ENCODE measurements at places on chromosomes 1 and 21. TPM values are rescaled to one million over a fixed set of nuclear protein-coding genes. Genes with fewer than 3 reads are reported as not detected.

DNA sequence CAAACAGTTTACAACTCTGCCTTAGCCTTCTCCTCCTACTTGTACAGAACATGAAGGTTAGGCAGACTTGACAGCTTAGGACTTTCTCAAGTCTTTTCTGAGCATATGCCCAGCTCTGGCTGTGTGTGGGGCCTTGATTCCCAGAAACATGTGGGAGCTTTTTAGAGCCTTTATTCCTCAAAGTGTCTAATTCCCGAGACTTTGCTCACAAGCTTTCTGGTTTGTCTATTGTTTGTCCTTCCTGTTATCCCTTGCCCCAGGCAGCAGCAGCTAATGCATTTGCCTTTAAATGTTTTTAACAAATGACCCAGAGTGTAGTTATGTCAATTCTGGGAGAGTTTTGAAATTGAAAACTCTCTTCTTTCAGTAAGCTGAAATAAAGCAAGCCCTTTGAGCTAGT is 29.2 kb downstream of the ST7L start:
- H3K27me3 ChIP-seq, result no peaks in the 10 kb centered on the region
- H3K4me1 ChIP-seq, result no peaks in the 10 kb centered on the region
- H3K4me3 ChIP-seq, result no peak overlapping the region
- no peak overlapping the region for H3K27ac ChIP-seq
- DNase-seq, result no peak

DNA sequence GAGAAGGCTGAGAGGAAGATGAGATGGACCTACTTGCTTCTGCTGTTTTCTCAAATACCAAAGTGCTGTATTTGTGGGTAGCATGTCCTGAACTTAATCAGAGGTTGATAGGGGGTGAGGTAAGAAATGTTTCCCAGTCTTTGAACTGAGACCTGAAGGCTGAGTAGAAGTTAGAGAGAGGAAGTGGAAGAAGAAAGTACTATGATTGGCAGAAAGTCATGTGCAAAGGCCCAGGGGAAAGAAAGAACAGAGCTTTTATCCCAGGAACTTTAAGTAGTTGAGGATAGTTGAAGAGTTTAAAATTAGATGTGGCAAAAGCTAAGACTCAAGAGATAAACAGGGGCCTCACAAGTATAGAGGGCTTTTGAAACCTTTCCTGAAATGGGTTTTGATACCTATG is 15.5 kb upstream of the LIN9 start:
- no peaks in the 10 kb centered on the region for H3K4me1 ChIP-seq
- no peaks in the 10 kb centered on the region for H3K36me3 ChIP-seq
- H3K27me3 ChIP-seq, result peaks cover 9% of the 10 kb centered on the region

DNA sequence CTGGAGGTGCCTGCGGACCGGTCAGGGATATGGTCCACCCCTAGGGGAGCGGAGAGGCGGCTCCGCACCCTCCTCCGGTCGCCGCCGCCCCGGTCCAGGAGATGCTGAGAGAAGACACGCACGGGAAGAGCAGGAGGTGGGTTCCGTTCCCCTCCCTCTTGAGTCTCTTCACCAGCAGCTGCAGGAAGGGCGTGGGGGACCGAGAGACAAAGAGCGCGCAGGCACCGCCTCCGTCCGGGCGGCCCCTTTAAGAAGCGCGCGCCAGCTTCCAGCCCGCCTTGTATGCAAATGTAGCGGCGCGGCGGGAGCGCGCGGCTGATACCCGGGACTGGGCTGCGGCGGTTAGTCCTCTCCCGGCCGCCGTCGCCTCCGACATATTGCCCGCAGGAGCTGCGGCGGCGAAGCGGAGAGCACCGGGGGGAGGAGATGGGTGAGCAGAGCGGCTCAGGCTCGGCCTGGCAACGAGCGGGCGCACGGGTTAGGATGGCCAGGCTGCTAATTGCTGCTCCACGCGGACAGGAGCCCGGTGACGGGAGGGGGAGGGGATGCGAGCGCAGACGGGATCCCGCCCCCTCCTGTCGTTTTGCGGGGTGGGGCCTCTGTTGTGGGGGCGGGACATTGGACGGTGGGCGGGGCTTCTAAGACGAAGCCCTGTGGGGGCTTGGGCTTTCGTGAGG is at the start of gene TMEM39B:
Gene TMEM39B, plus strand, starts transcription at position 318 of the 677 bp plus-strand sequence. Its CDS starts 109 bp downstream, at position 427.
- no peaks in the 10 kb centered on the region for H3K27me3 ChIP-seq
- peak within 1 kb of the TSS; percentile 71 for H3K4me3 ChIP-seq
- peak; percentile 99 for DNase-seq
- H3K4me1 ChIP-seq, result peaks cover 27% of the 10 kb centered on the region

DNA sequence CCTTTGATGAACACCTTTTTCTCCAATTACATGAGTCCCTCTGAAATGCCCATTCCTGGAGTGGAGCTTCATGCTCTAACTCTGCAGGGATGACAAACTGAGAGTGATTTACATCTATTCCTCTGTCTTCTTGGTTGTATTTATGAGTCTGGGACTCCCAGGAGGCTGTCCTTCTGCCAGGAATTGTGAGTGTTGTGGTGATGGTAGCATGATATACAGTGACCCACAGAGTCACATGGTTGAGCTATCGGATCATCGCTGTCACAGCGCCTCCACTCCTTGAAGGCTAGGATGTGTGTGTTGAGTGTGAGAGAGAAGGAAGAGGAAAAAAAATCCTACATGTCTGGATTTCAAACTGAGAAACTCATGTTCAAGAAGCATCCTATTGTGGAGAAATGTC is 163.4 kb upstream of the CACNA1E start:
- H3K36me3 ChIP-seq, result no peaks in the 10 kb centered on the region
- peaks cover 46% of the 10 kb centered on the region for H3K27me3 ChIP-seq
- no peak overlapping the region for H3K4me3 ChIP-seq
- no peak for DNase-seq
- H3K27ac ChIP-seq, result no peak overlapping the region
- H3K4me1 ChIP-seq, result peaks cover 21% of the 10 kb centered on the region

DNA sequence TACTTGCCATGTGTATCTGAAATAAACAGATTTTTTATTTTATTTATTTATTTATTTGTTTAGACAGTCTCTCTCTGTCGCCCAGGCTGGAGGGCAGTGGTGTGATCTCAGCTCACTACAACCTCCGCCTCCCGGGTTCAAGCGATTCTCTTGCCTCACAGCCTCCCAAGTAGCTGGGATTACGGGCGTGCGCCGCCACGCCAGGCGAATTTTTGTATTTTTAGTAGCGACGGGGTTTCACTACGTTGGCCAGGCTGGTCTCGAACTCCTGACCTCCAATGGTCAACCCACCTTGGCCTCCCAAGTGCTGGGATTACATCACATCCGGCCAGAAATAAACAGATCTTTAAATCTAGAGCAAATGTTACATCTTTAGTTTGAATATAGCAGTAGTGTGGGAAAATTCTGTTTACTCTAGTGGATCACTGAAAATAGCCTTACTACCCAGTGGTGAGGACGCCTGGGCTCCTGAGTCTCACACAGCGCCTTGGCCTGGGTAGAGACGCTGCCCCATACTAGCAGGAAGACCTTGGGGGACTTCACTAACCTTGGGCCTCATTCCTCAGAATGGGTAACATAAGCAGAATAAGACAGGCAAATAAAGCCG is 709 bp downstream of the GART start:
- H3K27ac ChIP-seq, result peak overlapping the region; percentile 99
- H3K27me3 ChIP-seq, result no peaks in the 10 kb centered on the region
- DNase-seq, result no peak
- peak overlapping the region; percentile 81 for H3K4me3 ChIP-seq

- no peak overlapping the region for H3K27ac ChIP-seq
- H3K4me1 ChIP-seq, result no peaks in the 10 kb centered on the region
- peaks cover 100% of the 10 kb centered on the region for H3K36me3 ChIP-seq
- no peak overlapping the region for H3K4me3 ChIP-seq
- DNase-seq, result no peak
These were observed 21.8 kb downstream of the KDM4A start for GRCh38 chr1:43671626-43672330.

DNA sequence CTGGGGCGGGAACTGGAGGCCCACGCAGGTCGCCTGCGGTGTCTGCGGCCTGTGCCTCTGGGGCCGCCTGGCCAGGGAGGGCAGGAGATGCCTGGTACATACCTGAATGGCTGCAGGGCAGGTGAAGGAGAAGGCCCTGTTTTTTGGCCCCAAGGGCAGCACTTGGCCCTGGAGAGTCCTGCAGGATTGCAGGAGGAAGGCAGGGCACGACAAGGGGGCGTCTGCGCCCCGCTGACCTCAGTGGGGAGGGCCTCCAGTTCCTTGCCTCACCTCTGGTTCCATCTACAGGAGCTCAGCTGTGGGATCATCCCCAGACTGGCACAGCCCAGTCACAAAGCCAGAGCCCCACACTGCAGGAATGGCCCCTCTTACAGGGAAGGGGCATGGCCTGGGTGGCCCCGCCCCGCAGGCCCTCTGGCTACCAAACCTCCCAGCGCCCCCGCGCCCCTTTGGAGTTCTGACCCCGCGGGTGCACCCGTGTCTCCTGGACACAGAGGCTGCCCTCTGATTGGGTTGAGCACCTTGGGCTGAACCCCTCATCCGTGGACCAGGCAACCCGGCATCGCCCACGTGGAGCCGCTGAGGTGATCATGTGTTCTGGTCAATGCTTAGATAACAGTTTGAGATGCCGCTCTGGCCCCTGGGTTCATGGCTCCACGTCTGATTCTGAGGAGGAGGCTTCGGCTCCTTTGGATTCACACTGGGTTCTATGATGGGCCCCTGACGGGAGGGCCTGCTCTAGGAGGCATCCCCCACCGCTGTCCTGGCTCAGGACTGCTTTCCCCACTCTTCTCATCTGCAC is 1.3 kb upstream of the PEX10 start:
- peaks cover 15% of the 10 kb centered on the region for H3K36me3 ChIP-seq
- DNase-seq, result peak; percentile 46
- peaks cover 23% of the 10 kb centered on the region for H3K27me3 ChIP-seq
- H3K4me3 ChIP-seq, result peak overlapping the region; percentile 80

- H3K27me3 ChIP-seq, result no peaks in the 10 kb centered on the region
- peaks cover 19% of the 10 kb centered on the region for H3K36me3 ChIP-seq
- no peak for DNase-seq
- peaks cover 27% of the 10 kb centered on the region for H3K4me1 ChIP-seq
These were observed 4.2 kb downstream of the RNPC3 start for GRCh38 chr1:103529746-103530145.

GRCh38 chr1:206470692-206471414 is 577 bp downstream of the IKBKE start:
- H3K4me1 ChIP-seq, result peaks cover 44% of the 10 kb centered on the region
- peak; percentile 65 for DNase-seq
- H3K27me3 ChIP-seq, result no peaks in the 10 kb centered on the region
- peak overlapping the region; percentile 80 for H3K4me3 ChIP-seq
- peak overlapping the region; percentile 89 for H3K27ac ChIP-seq

DNA sequence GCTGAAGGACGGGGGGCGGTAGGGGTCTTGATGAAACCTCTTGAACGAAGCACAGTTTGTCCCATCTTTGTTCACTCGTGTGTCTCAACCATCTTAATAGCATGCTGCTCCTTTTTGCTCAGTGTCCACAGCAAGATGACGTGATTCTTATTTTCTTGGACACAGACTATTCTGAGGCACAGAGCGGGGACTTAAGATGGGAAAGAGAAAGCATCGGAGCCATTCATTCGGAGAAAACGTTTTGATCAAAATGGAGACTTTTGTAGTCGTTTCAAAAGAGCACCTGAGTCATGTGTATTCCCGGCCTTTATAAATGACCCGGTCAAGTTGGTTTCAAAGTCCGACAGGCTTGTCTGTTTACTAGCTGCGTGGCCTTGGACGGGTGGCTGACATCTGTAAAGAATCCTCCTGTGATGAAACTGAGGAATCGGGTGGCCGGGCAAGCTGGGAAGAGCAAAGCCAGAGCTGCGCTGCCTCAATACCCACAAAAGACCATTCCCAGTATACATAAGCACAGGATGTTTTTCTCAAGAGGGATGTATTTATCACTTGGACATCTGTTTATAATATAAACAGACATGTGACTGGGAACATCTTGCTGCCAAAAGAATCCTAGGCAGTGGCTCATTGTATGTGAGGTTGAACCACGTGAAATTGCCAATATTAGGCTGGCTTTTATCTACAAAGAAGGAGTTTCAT is 18.5 kb downstream of the ETS2 start:
- peaks cover 55% of the 10 kb centered on the region for H3K36me3 ChIP-seq
- H3K4me1 ChIP-seq, result peaks cover 36% of the 10 kb centered on the region
- H3K4me3 ChIP-seq, result no peak overlapping the region

- H3K4me1 ChIP-seq, result no peaks in the 10 kb centered on the region
- no peak overlapping the region for H3K27ac ChIP-seq
- H3K4me3 ChIP-seq, result no peak overlapping the region
- H3K36me3 ChIP-seq, result no peaks in the 10 kb centered on the region
These were observed 93.7 kb upstream of the ETS2 start for GRCh38 chr21:38712071-38712470.

GRCh38 chr1:79323239-79324025 is 316.9 kb upstream of the ADGRL4 start:
- no peaks in the 10 kb centered on the region for H3K4me1 ChIP-seq
- H3K27ac ChIP-seq, result no peak overlapping the region
- no peaks in the 10 kb centered on the region for H3K27me3 ChIP-seq
- no peaks in the 10 kb centered on the region for H3K36me3 ChIP-seq

DNA sequence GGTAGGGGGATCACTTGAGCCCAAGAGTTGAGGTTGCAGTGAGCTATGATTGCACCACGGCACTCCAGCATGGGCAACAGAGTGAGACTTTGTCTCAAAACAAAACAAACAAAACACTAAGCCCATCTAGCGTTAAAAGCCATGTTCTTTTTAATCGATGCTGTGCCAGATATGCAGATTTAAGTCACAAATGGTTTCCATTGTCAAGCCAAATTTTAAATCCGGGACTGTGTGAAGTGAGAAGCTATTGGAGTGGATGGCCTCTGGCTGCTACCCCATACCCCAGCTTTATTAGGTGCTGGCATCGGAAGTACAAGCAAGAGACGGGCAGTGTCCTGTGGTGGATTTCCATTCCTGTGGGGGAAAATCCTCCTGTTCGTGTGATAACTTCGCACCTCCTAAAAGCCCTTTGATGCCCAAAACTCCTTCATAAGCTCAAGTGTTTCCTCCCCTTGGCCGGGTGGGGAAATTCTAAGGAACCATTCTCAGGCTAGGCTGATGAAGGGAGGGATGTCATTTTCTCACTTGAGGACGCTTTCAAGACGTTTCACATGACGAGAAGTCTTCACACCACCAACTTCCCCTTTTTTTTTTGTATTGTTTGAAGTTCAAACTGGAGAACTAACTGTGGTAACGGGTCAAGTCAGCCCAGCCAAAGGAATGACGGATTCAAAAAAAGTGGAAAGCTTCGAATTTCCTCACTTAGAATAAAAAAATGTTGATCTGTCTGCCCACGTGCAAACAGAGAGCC is 140.8 kb downstream of the KAZN start:
- H3K27ac ChIP-seq, result no peak overlapping the region
- H3K27me3 ChIP-seq, result no peaks in the 10 kb centered on the region
- no peak for DNase-seq
- H3K4me1 ChIP-seq, result no peaks in the 10 kb centered on the region
- H3K4me3 ChIP-seq, result no peak overlapping the region

GRCh38 chr1:156279837-156280236 is 2.8 kb downstream of the SMG5 start:
- DNase-seq, result no peak
- H3K27me3 ChIP-seq, result no peaks in the 10 kb centered on the region
- H3K4me3 ChIP-seq, result no peak overlapping the region

HAO2 gene
- not detected for polyA plus RNA-seq

SCCPDH gene
- 15.4 TPM for polyA plus RNA-seq

TSPAN2 gene
- polyA plus RNA-seq, result 5.7 TPM

BGLAP gene
- 1.9 TPM for polyA plus RNA-seq

FMO1 gene
- 1.4 TPM for polyA plus RNA-seq

HSD3B1 gene
- polyA plus RNA-seq, result not detected

RPL11 gene
- 3,871 TPM for polyA plus RNA-seq

All from stomach (tissue), 19 donors.